ENCODE measurements at places on chromosomes 6 and 20.
A peak's percentile ranks its signal among the peaks of the same experiment; 100 is the strongest.

- DNase-seq, result no peak
Observed at GRCh38 chr6:97626671-97627441, 343.8 kb upstream of the MMS22L start.

DNA sequence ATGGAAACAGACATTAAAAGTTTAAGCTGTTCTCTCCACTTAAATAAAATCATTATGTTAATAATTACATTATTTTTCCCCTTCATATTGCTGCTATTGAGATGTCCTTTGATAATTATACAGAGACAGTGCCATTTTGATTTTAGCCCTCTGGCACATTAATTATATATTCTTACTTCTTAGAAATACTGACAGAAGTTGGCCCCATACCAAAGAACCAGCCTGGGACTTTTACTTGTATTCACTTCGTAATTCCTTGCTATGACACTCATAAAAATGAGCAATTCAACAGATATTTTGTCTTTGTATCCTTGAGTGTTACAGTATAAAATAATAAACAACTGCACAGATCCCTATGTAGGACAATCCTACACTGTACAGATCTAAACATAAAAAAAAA, 743.7 kb downstream of the TBC1D32 start:
- DNase-seq, result no peak

GRCh38 chr6:135904666-135905065, 53.2 kb downstream of the PDE7B start:
- DNase-seq, result no peak

DNA sequence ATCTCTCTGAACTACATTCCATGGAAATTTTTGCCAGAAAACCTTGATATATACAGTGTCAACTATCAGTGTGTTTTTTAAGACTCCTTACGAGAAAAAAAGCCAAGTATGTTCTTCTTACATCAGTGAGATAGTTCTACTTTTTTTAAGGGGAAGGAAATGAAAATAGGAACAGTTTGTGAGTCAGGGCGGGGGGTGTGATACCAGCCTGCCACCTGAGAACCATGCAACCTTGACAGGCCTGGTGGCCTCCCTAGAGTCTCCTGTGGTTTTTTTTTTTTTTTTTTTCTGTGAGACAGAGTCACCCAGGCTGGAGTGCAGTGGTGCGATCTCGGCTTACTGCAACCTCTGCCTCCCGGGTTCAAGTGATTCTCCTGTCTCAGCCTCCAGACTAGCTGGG, 96.3 kb upstream of the GCM1 start:
- DNase-seq, result no peak

DNA sequence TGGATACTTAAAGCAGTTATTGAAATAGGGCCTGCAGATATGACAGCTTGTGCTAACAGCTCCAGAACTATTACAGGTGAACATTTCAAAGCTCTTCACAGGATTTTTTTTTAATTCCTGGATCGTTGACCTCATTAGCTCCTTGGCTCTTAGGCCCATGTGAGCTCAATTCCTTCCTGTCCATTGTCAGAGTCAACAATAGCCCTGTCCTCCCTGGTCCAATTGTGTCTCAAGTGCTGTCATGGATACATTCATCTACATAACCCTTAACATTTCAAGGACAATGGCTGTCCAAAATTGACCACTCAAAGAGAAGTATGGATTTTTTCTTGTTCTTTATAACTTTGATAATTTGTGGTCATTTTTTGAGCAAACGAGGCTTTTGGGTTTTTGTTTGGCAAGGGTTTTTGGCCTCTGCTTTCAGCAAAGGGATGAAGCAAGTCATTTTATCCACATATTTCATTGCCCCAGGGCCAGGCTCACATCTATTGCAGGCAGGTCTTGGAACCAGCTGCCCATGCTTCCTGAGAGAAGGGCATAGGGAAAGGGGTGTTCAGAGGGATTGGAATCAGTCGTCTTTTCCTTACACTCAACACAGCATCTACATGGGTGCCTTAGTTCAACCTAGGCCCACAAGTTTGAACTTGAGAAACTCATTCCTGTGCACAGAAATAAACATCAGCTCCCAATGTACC, 282.1 kb downstream of the TPBG start:
- no peak for DNase-seq

GRCh38 chr20:24744747-24745146, 204.3 kb upstream of the CST7 start:
- no peak for DNase-seq

GRCh38 chr6:44267252-44267651, 1.9 kb upstream of the NFKBIE start:
- DNase-seq, result no peak

- no peak for DNase-seq
Observed at GRCh38 chr20:46172455-46172854, 54.3 kb downstream of the CD40 start.

- no peak for DNase-seq
Observed at GRCh38 chr6:146928503-146928902, 275.7 kb upstream of the STXBP5 start.

GRCh38 chr6:149728499-149729234, 10.8 kb upstream of the LATS1 start:
- no peak for DNase-seq

DNA sequence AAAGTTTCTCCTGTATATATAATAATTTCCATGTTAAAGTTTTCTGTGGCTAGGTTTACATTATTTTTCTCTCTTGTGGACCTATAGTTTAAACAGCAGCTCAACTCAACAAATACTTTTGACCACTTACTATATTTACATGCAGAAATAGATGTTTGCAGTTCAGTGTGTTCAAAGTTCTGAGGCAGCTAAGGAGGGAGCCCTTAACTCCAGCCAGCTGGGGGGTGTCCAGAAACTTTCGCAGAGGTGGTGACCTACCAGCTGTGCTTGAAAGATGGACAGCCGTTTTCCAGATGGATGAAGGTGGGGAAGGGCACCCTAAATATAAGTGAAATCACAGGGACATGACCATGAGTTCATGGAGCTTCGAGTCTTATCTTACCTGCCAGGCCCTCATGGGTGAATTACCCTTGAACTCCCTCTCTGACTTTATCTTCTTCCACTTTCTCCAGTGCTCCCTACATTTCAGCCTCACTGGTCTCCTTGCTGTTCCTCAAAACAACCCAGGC, 33.4 kb downstream of the DHX35 start:
- DNase-seq, result no peak

GRCh38 chr20:38728911-38729642, 4.8 kb downstream of the SLC32A1 start:
- no peak for DNase-seq

DNA sequence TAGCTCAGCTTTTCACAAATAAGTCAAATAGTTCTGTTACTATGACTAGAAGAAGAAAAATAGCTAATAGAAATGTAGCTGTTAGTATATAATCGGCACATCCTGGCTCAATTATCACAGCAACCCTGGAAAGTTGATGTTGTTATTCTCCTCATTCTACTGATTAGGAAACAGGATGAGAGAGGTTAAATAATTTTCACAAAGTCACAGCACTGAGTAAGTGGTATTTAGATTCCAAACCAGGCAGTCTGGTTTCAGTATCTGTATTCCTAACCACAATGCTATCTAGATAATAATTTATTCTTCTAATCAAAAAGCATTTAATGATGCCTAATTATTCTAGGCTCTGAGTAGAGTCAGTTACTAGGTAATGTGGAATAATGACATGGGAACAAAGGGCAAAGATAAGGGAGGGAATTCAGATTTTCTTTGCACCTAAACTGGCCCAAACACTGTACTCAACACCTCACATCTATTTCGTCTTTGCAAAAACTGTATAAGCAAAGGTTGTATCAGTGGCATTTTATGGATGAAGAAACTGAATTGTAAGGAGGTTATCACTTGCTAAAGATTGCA, 51.3 kb downstream of the PDE7B start:
- DNase-seq, result no peak

DNA sequence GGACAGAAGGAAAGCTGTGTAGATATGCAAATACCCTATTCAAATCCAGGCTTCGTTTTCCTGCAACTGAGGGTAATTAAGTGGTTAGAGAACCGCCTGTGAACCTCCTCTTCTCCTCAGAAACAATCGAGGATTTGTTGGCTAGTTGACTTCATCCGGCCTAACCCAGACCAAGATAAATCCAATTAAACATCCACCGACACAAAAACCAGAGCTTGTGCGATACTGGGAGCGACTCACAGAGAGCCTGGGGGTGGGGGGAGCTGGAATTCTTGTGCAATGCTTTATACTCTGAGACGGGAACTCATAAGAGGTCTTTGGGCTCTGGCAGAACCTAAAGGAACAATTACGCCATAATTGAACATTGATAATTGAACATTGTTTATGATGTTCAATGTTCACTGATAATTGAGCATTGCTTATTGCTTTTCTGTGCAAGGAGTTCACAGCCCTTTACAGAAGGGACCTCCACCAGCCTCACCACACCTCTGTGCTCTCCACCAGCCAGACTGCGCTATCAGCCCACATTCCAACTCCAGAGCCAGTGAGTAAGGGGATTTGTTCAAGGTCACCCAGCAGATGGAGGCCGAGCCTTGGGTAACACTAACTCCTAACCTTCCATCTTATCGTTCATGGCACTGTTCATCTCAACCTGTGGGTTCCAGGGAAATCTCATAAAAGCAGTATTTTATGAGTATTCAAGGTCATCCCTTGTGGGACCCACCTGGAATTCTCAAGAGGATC, 429.6 kb upstream of the JARID2 start:
- DNase-seq, result no peak

- no peak for DNase-seq
Observed at GRCh38 chr6:144585217-144585814, 300.2 kb downstream of the UTRN start.

DNA sequence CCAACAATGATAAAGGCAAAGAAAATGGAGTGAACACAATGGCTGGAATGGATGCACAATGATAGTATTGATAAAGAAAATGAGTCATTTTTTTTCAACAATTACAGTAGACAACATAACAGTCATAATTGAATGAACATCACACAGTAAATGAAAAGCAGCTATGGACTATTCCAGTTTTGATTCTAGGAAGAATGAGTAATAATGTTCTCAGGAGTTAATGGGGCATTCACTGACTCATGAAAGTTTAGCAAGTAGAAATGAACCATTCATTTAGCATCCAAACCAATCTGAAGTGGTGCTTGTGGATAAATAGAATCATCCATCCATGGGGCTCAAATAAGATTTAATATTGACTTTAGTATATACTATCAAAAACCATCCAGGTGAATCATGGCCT, 1029.5 kb upstream of the GJE1 start:
- no peak for DNase-seq

GRCh38 chr6:125307150-125307838, 5.5 kb upstream of the HDDC2 start:
- DNase-seq, result no peak

- no peak for DNase-seq
Observed at GRCh38 chr20:62303340-62304226, 786 bp downstream of the ADRM1 start.

GRCh38 chr6:63580704-63580961, 8.4 kb downstream of the LOC128125822 start:
- no peak for DNase-seq

- DNase-seq, result no peak
Observed at GRCh38 chr6:142872376-142872775, 72.6 kb downstream of the HIVEP2 start.

- DNase-seq, result no peak
Observed at GRCh38 chr6:148170286-148170685, 172.4 kb upstream of the SASH1 start.

- DNase-seq, result no peak
Observed at GRCh38 chr6:147282566-147282959, 78.3 kb downstream of the STXBP5 start.

DNA sequence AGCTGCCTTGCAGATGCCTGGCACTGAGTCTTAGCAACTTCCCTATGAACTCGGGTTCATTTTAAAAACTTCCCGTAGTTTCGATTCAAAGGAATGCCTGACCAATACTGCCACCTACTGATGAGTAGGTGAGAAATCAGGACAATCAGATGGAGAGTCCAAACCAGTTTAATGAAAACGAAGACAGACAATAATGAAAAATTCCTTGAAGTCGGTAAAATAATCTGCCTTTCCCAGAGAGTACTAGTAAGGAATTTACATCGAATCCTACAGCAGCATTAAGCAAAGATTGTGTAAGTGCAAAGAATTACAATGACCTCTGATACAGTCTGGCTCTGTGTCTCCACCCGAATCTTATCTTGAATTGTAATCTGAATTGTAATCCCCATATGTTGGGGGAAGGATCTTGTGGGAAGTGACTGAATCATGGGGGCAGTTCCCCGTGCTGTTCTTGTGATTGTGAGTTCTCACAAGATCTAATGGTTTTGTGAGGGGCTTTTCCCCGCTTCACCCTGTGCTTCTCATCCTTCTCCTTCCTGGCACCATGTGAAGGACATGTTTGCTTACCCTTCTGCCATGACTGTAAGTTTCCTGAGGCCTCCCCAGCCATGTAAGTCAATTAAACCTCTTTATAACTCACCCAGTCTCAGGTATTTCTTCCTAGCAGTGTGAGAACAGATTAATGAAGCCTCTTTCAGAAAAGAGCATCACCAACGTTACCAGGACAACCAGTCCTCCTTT, 134.4 kb downstream of the ARHGAP18 start:
- no peak for DNase-seq

- no peak for DNase-seq
Observed at GRCh38 chr6:122428781-122429180, 29.3 kb downstream of the HSF2 start.

DNA sequence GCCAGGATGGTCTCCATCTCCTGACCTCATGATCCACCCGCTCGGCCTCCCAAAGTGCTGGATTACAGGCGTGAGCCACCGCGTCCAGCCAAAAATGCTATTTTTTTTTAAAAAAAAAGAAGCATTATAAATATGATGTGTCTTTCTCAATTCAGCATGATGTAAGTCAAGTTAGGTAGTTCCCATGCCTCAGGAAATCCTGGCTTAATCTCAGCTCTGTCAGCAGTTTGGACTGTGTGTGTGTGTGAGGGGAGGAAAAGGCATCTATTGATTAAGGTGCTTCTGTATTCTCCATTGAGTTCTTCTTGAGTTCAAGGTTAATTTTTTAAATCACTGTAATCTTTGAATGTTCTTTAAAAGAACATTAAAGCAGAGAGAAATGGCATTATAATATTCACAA, 51.5 kb downstream of the GMDS start:
- no peak for DNase-seq

DNA sequence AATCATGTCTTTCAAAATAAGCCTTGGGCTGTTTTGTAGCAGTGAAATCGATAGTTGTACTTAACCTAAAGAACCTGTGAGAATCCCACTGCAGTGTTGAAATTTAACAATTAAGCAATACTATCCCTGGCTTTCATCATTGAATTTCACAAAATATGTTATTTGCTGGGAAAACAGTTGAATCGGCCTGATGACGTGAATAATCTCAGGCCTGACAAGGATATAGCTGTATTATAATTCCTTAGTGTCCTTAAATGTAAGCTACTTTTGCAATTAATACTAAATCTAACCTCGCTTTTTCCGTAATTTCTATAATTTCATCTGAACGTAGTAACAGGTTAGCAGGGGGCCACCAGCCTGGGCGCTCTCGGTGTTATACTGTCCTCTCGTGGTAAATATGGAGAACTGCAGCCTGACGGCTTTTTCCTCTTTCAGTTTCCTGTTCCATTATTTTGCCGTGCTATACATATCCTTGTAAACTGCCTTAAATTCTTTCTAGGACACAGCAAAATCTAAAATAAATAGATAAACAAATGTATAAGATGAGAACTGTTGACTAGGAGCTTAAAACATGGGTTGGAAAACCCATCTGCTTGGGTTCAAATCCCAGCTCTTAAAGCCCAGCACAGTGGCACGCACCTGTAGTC, 24.0 kb downstream of the MTFR2 start:
- peak; percentile 37 for DNase-seq
